ENCODE measurements at places on chromosomes 13 and 19.

- no peak for DNase-seq
Measured at GRCh38 chr13:41467425-41467945, 10.1 kb downstream of the RGCC start.

- no peak for DNase-seq
Measured at GRCh38 chr19:4018140-4018613, 10.6 kb downstream of the PIAS4 start.

DNA sequence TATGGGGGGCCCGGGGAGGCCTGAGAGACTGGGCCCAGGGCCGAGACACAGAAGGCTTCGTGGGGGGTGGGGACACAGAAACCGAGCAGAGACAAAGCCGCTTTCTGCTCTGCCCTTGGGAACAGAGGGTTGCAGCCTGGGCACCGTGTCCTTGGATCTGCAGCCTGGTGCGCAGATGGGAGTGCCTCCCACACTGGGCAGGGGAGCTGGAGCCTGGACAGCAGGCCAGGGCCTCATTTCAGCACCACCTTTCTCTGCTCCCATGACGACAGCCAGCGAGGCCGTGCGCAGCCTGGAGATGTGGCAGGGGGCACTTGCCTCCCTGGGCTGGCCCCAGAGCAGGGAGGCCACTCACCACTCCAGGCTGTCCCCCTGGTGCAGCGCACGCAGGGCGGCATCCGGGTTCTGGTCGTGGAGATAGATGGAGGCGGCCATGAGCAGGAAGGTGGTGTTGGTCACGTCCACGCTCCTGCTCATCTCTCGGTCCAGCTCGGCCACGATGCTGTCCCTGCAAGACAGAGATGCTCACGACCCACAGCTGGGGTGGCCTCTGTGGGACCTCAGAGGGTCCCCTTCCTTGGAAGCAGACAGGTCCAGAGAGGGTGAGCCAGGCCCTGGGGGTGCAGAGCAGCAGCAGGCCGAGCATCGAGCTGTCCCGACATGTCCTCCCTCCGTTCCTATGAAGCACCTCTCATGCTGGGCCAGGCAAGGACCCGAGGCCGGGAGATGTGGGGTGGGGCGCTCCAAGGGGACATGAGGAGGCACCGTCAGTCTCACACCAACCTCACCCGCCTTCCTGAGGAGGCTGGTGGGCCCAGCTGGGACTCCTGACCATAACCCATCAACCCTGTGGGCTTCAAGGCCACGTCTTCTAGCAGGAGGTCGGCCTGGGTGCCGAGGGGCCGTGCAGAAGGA, 10.9 kb upstream of the CERS1 start:
- DNase-seq = no peak

DNA sequence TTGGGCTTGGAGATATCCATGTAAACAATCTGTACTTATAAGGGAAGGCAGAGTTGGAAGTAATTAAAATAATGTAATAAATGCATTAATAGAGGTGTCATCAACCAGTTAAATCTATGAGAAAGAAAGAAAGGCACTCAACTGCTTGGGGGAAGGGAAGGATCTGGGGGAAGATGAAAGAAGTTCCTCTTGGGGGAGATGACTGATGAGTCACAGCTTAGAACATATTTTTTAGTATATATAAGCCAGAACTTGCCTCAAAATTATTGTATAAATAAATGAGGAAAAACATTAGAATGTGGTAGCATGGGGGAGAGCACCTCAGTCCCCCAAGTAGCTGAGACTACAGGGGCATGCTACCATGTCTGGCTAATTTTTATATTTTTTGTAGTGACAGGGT, 205.8 kb downstream of the GGACT start:
- DNase-seq = no peak

GRCh38 chr13:41651413-41652058, 194.2 kb downstream of the RGCC start:
- no peak for DNase-seq

Measured in heart left ventricle (tissue), 16 donors.